Activated T-cell treated with anti-CD3 and anti-CD28 coated beads, Interleukin-2, amount 50 U/mL, for 24 hours (primary cell): ENCODE measurements at places on chromosomes 5 and 9.

DNA sequence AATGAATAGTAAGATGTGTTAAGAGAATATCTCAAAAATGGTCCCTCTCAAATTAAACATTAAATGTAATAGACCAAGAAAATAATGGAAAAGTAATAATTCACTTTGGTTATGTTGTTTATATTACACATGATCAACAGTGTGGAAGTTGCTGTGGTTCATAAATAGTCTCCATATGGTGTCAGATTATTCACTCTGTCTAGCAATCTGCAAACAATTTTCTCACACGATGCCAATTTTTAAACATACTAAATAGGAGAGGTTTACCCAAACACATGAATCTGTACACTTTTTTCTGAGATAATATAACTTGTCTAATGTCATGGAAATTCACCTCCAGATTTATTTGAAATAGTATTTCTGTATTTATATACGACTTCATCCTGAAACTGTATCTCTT, 217.4 kb upstream of the FBXL7 start:
- DNase-seq, result no peak

- no peak for DNase-seq
These were observed 1.3 kb downstream of the GNG10 start for GRCh38 chr9:111662576-111663300.

DNA sequence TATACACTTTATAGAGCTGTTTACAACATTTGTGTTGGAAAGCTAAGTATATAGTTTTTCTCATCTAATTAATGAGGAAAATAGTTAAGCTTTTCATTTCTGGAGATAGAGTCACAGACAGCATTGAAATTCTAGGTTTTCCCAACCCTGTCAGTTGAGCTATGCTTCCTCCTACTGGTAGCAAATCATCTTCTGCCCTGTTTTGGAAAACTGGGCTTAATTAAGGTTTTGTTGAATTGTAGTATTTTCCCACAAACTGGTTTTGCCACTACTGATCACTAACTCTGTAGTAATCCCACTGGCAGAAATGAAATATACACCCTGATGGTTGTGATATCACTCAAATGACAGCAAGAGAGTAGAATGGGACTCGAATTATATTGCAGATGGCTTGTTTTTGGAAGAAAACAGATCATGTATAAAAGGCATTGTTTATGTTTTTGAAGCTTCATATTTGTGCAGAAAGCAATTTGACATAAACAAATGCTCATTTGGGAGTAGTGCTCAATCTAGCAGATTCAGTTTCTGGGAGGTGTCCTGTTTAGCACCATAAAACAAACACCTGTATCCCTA, 46.6 kb downstream of the CD180 start:
- DNase-seq, result no peak

DNA sequence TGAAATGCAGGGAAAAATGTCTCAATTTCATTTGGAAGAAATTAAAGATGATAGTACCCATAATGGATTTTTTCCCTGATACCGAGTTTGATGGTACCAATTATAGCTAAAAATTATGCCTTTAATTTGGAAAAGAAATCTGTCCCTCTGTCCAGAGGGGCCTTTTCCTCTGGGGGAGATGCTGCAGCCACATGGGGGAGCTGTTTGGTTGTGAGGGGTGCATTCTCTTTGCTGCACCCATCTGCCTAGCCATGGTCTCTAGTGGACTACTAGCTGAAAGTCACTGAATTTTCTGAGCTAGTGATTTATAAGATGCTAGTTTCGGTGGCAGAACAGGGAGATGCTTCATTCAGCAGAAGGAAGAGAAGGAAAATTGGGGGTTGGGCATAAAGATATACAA, 9.6 kb downstream of the SEC61B start:
- DNase-seq, result no peak
